ENCODE measurements at places on chromosomes 11 and 22. TPM values are rescaled to one million over a fixed set of nuclear protein-coding genes. Genes with fewer than 3 reads are reported as not detected.

SPI1 gene
- not detected for total RNA-seq

MOV10L1 gene
- 0.67 TPM for total RNA-seq

TRIM48 gene
- not detected for total RNA-seq

PHLDA2 gene
- total RNA-seq = 71.9 TPM

OPCML gene
- total RNA-seq = not detected

IFITM10 gene
- not detected for total RNA-seq

MIAT gene
- 0.17 TPM for total RNA-seq

DDI1 gene
- not detected for total RNA-seq

KCNJ1 gene
- not detected for total RNA-seq

FZD4 gene
- 2.4 TPM for total RNA-seq

CASP5 gene
- not detected for total RNA-seq

LIN7C gene
- total RNA-seq = 27.6 TPM

SLC35C1 gene
- 22.0 TPM for total RNA-seq

CACNA1I gene
- not detected for total RNA-seq

OR6A2 gene
- total RNA-seq = not detected

F2 gene
- total RNA-seq = not detected

C11orf86 gene
- total RNA-seq = not detected

CCDC87 gene
- 0.15 TPM for total RNA-seq

PRMT3 gene
- total RNA-seq = 17.0 TPM

APOA4 gene
- total RNA-seq = not detected

P2RY2 gene
- 0.17 TPM for total RNA-seq

MUC5AC gene
- not detected for total RNA-seq

PKDREJ gene
- total RNA-seq = not detected

MMP7 gene
- not detected for total RNA-seq

PTH gene
- total RNA-seq = not detected

OR5AK2 gene
- not detected for total RNA-seq

CDKN1C gene
- total RNA-seq = 28.2 TPM

PKNOX2 gene
- total RNA-seq = 0.84 TPM

NXPE2 gene
- total RNA-seq = not detected

C22orf42 gene
- not detected for total RNA-seq

TOM1 gene
- 23.9 TPM for total RNA-seq

C11orf97 gene
- not detected for total RNA-seq

FGF4 gene
- not detected for total RNA-seq

RASD2 gene
- total RNA-seq = not detected

APOC3 gene
- not detected for total RNA-seq

GAS2L1 gene
- total RNA-seq = 24.5 TPM

RIMBP3C gene
- total RNA-seq = 0.15 TPM

EHF gene
- not detected for total RNA-seq

ANKRD49 gene
- total RNA-seq = 5.4 TPM

FAM83F gene
- total RNA-seq = 0.17 TPM

OR51B2 gene
- total RNA-seq = not detected

C11orf65 gene
- 0.34 TPM for total RNA-seq

OR52H1 gene
- total RNA-seq = not detected

RBX1 gene
- total RNA-seq = 122 TPM

TEX54 gene
- total RNA-seq = not detected

SLC6A5 gene
- not detected for total RNA-seq

KMT5B gene
- total RNA-seq = 10.4 TPM

MPPED1 gene
- not detected for total RNA-seq

PRR33 gene
- total RNA-seq = not detected

GLB1L3 gene
- not detected for total RNA-seq

PPP2R5B gene
- 14.1 TPM for total RNA-seq

ATP5MG gene
- 56.2 TPM for total RNA-seq

TMEM121B gene
- under 0.01 TPM for total RNA-seq

C11orf87 gene
- total RNA-seq = not detected

TRIM51 gene
- total RNA-seq = not detected

GUCY1A2 gene
- total RNA-seq = 0.15 TPM

CCDC34 gene
- 13.3 TPM for total RNA-seq
